GM12865 (cell line): ENCODE measurements at places on chromosomes 1 and 21.

DNA sequence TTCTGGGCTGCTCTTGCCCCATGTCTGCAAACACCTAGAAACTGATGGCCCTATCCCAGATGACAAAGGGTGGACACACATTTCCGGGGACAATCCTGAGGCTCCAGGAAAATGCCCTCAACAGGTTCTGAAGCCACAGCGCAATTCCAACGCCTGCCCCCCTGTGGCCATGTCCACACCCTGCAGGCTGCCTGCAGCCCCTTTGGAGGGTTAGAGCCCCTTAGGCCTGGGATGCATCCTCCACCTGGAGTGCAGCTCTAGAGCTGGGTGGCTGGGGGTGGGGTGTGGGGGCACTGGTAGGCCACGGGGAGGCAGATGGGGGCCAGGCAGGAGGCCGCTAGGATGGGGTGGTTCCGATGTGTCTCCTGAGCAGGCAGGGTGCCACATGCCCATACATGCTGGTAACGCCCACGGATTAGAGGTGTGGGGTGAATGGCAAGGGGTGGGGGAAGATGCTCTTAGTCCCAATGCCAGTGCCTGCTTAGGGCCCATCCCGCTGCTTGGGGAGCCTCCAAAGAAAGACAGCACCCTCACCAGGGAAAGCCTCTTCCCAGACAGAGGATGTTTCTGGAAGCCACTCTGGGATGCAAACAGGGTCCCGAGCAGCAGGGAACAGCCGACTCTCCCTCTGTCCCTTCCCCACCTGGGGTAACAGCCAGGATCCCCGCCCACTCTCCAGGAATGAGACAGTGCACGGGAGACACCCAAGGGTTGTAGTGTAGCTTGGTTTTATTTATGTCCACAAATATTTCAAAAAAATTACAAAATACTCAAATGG is 34.0 kb downstream of the SLC45A1 start:
- no peak for DNase-seq

DNA sequence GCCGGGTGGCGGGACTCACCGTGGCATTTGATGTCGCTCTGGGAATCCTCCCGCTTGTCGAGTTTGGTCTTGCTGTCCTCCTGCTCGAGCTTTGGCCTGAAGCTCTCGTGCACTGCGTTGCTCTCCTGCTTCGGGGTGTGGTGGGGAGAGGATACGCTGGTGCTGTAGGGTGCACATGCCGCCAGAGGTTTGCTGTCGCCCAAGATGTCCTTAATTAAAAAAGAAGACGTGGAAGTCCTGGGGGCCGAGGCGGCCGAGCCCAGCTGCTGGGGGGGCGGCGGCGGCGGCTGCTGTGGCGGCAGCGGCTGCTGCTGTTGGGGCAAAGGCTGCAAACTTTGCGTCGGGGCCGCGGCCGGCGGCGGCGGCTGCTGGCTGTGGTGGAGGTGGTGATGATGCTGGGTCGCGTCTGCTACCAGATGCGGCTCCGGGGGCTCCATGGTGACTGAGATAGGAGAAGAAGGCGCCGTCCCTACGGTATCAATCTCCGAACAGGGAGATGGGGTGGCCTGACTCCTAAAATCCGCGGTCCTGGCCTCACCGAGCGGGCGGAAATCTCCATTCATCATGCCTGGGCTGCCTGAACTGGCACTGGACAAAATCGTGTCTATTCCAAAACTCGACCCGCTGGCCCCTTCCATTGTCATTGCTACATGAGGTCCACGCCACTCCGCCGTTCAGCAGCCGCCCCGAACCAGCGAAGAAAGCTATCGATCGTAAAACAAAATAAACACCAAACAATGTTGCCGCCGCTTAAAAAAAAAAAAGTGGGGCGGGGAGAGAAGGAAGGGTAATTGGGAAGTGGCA is at the start of gene BARHL2:
Gene BARHL2 (minus strand): TSS at position 751 of the 804 bp plus-strand sequence. CDS start 107 bp downstream, at position 644.
- no peak for DNase-seq

- DNase-seq = peak; percentile 91
Observed at GRCh38 chr1:204431310-204432184, 19.9 kb upstream of the PPP1R15B start.

GRCh38 chr1:52544665-52545525 is 8.0 kb downstream of the TUT4 start:
- no peak for DNase-seq

GRCh38 chr1:58143972-58144697 is 402.4 kb downstream of the OMA1 start:
- DNase-seq = no peak

GRCh38 chr1:27594564-27595510 is 9.1 kb downstream of the AHDC1 start:
- no peak for DNase-seq

- no peak for DNase-seq
Observed at GRCh38 chr1:113943028-113943811, 14.1 kb downstream of the HIPK1 start.

DNA sequence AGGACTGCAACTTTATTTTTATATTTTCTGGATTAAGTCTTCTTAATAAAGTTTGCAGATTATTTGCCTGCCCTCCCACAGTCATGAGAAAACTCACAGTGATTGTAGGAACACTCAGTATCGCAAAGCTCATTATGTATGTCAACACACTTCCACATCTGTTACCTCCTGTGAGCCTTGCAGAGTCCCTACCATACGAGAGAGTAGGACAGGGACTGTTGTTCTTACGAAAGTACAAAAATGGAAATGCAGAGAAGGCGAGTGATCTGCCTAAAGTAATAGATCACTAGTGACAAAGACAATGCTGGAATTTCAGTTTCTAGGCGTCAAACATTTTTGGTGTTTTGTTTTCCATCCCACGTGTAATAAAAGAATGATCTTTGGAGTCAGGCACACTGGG is 131.7 kb downstream of the SYT2 start:
- DNase-seq = no peak

DNA sequence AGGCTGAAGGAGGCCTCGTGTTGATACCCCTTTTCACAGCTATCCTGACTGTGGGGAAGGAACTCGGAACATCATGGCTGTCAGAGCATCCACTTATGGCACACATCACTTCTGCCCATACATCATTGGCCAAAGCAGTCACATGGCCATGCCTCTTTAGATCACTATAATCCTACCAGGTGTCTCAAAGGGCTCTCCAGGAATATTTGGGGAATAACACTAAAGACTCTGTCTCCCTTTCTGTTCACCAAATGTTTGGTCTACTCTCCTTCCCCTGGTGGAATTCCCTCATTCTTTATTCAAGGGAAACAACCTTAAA is 3.0 kb upstream of the JUN start:
- DNase-seq = no peak

DNA sequence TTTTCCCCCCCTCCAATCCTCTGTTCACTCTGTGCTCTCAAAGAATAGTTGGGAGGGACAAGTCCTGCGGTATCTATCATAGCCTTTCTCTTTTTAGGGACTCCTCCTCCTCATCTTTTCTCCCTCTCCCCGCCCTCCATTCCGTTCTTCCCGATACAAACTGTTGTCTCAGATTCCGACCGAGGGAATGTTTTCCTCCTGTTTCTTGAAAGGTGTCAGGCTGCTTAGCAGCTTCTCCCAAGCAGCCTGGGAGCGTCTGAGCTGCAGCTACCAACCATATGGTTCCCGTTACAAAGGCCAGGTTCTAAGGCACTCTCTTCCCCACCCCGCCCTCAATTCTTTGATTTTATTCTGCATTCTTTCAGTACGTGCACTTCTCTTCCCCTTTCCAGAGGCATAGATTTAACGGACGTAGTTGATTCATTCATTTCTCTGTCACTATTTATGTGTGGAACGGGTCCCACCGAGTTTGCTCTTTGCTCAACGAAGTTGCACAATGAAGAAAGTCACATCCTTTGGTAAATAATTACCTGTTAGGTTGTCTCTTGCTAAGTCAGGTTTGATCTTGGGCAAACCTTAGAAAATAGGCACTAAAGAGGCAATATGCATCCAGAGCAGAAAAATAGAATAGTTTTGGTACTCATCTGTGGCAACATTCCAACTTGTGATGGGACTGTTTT is 2.8 kb downstream of the ADGRL2 start:
- no peak for DNase-seq

DNA sequence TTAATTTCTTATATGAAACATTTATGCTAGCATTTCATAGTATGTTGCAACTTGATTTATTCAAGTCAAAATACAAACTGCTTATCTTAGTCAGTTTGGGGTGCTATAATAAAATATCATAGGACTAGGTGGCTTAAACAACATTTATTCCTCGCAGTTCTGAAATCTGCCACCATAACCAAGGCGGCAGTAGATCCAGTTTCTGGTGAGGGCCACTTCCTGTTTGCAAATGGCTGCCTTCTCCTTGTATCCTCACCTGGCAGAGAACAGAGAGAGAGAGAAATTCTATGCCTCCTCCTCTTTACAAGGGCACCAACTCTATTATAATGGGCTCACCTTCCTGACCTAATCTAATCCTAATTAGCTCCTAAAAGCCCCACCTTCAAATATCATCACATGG is 76.1 kb upstream of the RGS2 start:
- DNase-seq = peak; percentile 26

- no peak for DNase-seq
Observed at GRCh38 chr1:94382201-94382600, 36.0 kb upstream of the ABCD3 start.

- no peak for DNase-seq
Observed at GRCh38 chr21:24275616-24276015, 1331.7 kb downstream of the MRPL39 start.
